T-cell (primary cell): ENCODE measurements at places on chromosomes 7 and 10.

DNA sequence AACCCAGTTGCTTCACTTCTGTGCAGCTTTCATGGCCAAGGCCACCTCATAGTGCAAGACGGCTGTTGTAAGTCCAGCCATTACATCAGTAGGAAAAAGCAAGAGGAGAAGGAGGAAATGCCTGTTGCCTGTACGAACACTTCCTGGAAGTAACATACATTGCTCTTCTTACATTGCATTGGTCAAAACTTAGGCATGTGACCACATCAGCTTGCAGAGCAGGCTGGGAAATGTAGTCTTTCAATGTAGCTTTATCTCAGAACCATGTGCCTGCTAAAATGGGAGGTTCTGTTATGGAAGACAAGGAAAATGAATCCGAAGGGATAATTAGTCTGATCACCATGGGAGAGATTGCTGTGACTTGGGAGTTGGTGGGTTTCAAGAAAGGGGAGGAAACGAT is 4.3 kb downstream of the SLC29A3 start:
- DNase-seq, result no peak

GRCh38 chr10:80144067-80144695 is 11.7 kb downstream of the PLAC9 start:
- peak; percentile 12 for DNase-seq

- no peak for DNase-seq
These were observed 47.3 kb downstream of the CDCA7L start for GRCh38 chr7:21898265-21898930.

DNA sequence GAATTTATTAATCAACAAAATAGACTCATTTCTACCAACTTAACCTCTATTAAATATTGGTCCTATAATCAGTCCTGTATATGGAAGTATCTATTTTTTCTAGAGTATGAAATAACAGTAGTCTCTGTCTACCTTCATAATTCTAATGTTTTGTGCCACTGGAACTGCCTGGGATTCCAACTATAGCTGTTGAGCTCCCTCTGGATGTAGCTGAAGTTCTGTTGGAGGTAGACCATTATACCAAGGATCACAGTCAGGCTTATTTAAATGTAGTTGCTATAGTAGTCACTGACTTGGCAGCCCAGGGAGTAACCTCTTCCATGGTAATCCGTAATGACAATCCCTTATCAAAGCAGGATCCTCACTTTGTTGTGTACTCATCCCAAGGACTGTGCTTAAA is 48.5 kb upstream of the PHYHIPL start:
- DNase-seq, result no peak

- DNase-seq, result no peak
These were observed 120.8 kb downstream of the NT5C2 start for GRCh38 chr10:103072276-103072675.
